ENCODE measurements at places on chromosomes 1 and 21.

DNA sequence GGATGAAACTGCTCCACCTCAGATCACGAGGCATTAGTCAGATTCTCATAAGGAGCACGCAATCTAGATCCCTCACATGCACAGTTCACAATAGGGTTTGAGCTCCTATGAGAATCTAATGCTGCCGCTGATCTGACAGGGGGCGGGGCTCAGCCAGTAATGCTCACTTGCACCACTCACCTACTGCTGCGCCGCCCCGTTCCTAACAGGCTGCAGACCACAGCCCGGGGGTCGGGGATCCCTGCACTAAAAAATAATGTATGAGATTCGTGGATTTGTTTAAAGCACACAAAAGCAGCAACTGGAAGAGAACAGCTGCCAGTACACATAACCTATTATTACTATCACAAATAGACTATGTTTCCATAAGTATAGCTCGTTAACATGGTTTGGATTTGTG, 72.9 kb downstream of the HLCS start:
- no peak for DNase-seq

GRCh38 chr1:155038602-155039307, 5.1 kb downstream of the DCST1 start:
- DNase-seq, result no peak

DNA sequence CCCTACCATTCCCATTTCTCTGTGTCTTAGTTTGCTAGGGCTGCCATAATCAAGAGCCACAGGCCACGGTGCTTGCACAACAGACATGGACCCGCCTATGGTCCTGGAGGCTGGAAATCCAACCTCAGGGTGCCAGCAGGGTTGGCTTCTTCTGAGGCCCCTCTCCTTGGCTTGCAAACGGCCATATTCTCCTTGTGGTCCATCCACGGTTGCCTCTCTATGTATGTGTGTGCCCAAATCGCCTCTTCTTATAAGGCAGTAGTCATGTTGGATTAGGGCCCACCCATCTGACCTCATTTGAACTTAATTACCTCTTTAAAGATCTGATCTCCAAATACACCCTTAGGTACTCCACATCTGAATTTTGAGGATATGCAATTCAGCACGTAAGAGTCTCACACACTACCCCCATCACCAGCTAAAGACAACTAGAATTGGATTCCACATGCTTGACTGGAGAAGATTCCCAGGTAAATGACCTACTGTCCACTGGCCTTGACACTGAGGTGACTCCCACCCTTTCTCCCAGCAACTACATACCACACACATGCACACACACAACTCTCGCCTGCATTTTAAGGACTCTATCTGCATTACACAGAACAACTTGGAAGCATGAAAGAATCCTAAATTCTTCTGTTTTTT, 28.3 kb upstream of the TMEM51 start:
- no peak for DNase-seq

DNA sequence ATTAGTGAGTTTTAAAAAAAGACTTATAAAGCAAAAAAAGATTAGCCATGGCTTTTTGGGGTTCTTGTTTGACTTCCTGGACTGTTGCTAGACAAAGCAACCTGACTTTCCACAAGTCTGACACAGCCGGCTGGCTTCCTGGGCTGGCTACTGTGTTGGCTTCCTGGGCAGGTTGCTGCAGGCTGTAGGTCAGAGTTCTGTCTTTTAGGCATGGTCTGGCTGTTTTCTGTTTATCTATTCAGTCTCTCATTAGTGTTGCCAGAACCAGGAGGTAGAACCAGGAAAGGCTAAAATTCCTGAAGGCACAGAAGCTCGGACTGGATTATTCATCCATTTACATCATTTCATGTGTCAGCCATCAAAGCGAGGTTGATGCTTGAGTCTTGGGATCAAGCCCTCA, 88.6 kb upstream of the SLC35F3 start:
- DNase-seq, result no peak

DNA sequence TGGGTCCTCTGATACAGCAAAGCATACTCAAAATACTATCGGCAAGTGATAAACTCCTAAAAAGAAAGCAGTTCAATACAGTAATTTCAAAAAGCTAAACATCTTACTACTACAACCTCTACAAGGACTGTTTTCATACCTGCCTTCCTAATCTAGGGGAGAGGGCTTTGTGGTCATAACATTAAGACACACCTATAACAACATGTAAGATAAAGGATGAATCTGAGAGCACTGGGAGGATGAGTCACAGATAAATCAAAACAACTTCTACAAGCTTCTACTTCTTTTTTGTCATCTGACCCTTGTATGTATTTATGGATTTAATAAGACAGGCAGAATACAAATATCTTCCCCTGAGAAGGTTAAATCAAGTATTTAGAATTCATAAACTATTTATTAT, 40.0 kb downstream of the LTN1 start:
- DNase-seq, result no peak

DNA sequence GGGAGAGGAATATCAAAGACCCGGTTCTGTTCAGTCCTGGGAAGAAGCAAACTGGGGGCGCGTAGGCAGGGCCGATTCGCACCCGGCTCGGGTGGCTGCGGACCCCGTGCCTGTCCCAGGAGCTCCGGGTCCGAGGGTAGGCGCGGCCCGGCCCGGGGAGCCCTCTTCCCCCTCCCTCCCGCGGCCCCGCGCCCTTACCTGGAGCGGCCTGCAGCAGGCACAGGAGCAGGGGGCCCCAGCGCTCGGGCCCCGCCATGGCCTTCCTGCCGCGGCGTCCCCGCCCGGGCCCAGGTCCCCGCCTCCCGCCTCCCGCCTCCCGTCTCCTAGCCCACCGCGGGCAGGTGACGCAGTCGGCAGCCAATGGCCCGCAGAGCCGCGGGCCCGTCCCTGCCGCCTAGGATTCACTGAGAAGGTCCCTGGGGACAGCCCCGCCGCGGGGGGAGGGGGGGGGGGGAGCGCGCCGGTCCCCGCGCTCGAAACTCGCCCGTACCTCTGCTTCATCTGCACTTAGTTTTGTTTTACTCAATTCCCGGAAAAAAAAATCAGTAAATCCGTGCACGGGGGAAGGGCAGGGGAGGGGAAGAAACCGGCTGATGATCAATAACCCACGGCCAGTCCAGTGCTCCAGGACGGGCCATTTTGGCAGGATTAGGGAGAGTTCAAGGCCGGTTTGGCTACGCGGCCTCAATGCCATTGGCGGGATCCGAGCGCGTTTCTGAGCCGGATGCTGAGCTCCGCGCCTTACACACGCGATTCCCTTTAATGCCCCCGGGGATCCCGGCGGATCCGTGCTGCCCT, at the start of gene IFNLR1:
Gene IFNLR1 (minus strand): TSS at position 297 of the 798 bp plus-strand sequence. CDS start 41 bp downstream, at position 256.
- DNase-seq, result peak; percentile 80

DNA sequence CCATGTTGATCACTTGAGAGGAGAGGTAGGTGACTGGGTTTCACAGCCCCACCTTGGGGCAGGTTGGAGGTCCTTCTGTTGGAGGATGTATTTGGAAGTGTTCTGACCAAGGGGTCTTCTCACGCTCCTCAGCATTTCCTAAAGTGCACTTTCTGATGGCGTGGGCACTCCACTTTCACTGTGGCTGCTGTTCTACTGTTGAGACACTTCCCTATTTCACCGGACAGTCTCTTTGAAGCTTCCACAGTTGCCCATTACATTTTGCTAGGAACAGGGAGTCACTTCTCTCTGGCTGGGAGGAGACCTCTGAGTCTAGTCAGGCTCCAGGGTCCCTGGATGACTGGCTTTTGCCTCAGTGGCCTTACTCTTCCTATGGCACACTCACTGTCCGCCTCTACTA, 180.0 kb upstream of the LMO4 start:
- DNase-seq, result no peak

DNA sequence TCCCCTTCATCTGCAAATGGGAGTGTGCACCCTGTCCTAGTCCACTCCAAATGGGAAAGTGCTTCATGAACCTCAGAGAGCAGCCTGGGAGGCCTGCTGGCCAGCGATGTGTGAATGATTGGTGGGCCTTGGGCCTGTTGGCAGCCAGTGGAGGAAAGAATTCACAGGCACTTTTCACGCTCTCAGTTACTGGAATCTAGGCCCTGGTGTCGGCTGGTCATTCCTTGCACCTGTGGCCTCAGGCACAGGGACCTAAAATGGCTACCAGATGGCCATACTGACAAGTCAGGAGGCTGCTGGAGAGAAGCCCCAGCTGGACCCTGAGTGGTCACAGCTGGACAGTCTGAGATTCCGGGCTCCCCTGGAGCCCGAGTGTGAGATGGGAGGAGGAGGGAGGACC, 18.4 kb upstream of the EDN2 start:
- DNase-seq, result no peak

- DNase-seq, result no peak
Observed at GRCh38 chr1:163130225-163130856, 61.2 kb downstream of the RGS4 start.

DNA sequence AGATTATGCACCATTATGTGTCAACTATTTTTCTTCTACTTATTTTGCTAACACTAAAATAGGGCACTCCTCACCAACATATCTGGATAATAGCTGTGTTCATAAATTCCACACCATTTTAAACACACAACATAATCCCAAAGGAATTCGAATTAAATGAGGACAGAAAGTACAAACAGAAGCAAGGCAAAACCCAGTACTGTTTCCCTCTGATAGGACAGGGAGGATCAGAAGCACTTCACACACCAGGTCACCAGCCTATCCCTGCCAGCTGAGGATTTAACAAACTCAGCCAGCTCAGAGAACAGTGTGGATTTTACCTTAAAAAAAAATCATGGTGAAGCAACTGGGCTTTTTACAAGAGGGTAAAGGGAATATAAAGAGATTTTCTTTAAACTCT, 20.0 kb downstream of the CRYZ start:
- DNase-seq, result no peak

DNA sequence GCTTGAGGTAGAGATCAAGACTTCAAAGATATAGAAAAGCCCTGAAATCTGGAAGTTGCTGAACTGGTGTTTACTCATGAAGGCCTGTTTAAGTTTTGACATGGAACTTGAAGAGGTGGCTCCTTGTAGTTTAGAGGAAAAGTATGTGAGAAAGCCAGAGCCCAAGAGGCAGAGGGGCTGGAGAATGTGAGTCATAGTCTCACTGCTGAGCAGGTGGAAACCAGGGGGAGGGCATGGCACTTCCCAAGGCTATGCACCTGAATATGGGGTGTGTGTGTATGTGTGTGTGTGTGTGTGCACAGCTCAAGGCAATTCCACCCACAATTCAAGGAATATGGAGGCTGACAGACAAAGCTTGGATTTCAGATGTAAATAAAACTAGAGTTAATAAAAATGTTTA, 46.8 kb upstream of the C1orf198 start:
- no peak for DNase-seq

GRCh38 chr1:7464736-7465135, 306.4 kb upstream of the VAMP3 start:
- DNase-seq, result no peak

DNA sequence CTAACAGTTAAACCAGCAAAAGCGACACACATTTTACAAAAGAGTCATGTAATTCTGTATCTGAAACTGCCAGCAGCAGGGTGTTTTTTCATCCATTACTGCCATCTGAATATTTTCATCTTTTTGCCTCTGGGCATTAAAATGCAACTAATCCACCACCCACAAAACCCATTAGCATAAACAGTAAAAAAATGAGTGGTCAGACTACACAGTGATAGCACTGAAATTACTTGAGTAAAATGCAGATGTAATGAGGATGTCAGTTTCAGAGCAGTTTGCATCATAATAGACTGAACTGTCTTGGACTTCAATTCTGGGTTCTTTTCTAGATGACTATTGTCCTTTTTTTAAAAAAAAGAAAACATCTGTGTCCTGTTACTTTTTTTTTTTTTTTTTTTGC, 132.3 kb downstream of the GABPA start:
- no peak for DNase-seq

DNA sequence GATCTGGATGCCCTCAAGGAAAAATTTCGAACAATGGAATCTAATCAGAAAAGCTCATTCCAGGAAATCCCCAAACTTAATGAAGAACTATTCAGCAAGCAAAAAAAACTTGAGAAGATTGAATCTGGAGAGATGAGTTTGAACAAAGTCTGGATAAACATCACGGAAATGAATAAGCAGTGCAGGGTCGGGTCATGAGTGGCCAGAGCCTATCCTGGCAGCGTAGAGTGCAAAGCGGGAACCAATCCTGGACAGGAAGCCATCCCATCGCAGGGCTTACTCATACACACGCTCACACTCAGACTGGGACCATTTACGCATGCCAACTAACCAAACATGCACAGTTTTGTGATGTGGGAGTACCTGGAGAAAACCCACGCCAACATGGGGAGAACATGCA, 43.1 kb downstream of the ZMYM1 start:
- no peak for DNase-seq

DNA sequence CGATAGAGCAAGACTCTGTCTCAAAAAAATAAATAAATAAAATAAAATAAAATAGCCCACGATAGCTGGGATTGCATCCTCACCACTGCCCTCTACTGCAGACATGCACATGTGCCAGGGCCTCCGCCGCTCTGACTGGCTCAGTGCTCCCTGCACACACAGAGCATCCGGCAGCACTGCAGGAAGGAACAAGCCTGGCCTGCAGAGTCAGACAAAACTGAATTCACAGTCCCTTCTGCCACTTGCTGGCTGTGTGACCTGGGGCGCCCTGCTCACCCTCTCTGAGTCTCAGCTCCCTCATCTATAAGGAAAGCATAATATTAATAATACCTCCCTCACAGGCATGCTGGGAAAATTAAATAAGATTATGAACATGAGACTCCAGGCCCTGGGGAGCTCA, 35.4 kb downstream of the CSMD2 start:
- DNase-seq, result no peak

GRCh38 chr21:14569868-14570267, 23.8 kb upstream of the SAMSN1 start:
- DNase-seq, result no peak
